ENCODE measurements at places on chromosomes 6 and 20.

DNA sequence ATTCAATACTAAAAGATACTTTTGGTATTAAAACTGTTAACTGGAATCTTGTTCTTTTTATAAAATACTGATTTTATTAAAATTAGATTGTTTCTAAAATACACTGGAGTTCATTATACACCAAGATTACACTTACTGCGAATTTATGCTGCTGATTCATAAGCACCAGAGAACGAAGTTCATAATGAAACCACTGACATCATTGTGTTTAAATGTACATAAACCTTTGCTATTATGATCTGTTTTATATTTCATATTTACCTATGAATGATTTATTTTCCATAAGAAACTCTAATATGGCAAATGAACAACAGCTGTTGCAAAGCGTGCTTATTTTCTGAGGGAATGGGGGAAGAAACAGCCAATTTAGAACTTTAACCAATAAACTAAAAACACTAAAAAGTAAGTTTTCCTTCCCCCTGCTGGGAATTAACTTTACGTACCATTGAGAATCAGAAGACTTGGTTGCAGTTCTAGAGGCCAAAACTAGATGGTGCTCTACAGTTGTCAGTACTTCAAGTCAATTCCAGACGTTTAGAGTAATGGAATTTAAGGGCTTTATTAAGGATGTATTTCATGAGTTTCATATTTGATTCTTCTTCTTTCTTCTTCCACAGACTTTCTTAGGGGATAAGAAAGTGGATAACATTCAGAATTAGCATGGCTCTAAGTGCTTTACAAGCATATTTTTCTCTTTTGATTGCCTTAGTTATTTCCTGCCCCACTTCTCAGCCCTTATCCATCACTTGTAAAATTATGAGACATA lies 30.8 kb upstream of the COL19A1 start:
- H3K4me1 ChIP-seq: no peaks in the 10 kb centered on the region
- no peaks in the 10 kb centered on the region for H3K27me3 ChIP-seq
- no peak overlapping the region for H3K27ac ChIP-seq
- no peak overlapping the region for H3K4me3 ChIP-seq
- H3K36me3 ChIP-seq: no peaks in the 10 kb centered on the region

DNA sequence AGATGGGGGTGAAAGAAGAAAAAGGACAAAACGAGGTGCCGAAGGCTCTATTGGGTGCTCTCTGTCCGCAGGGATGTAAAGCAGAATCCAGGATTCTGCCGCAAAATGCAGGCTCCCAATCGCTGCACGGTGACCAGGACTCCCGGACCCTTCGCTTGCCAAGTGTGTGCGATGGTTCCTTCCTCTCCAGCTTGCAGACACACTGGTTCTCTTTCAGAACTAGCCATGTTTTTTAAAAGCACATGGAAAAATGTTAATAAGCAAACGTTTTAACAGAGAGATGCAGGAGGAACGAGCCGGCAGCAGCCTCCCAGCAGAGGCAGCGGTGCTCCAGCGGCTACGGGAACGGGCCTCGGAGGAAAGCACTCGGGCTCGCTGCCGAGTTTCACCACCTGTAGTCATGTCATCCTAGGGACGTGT lies 59.6 kb downstream of the ZNF831 start:
- peaks cover 62% of the 10 kb centered on the region for H3K27me3 ChIP-seq
- H3K4me1 ChIP-seq: no peaks in the 10 kb centered on the region
- H3K27ac ChIP-seq: no peak overlapping the region
- DNase-seq: peak; percentile 76
- H3K4me3 ChIP-seq: peak overlapping the region; percentile 76

DNA sequence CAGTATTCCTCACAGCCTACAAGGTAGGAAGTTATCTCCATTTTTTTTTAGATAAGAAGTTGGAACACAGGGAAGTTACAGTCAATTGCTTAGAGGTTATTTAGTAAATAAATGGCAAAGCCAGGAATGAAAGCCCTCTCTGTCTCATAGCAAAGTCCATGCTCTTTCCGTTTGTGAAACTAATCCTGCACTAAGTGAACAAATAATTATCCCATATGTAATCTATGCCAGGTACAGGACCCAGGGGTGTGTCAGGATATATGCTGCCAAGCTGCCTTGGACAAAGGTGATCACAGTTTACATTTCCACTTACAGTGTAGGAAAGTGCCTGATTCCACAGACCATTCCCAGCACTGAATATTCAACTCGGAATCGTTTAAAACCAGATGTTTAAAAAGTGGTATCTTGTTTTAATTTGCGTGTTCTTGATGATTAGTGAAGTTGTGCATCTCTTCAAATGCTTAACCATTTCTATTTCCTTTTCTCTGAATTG lies 13.6 kb upstream of the GMDS start:
- no peaks in the 10 kb centered on the region for H3K4me1 ChIP-seq
- no peak overlapping the region for H3K27ac ChIP-seq
- no peak for DNase-seq
- peaks cover 7% of the 10 kb centered on the region for H3K36me3 ChIP-seq
- H3K27me3 ChIP-seq: no peaks in the 10 kb centered on the region

DNA sequence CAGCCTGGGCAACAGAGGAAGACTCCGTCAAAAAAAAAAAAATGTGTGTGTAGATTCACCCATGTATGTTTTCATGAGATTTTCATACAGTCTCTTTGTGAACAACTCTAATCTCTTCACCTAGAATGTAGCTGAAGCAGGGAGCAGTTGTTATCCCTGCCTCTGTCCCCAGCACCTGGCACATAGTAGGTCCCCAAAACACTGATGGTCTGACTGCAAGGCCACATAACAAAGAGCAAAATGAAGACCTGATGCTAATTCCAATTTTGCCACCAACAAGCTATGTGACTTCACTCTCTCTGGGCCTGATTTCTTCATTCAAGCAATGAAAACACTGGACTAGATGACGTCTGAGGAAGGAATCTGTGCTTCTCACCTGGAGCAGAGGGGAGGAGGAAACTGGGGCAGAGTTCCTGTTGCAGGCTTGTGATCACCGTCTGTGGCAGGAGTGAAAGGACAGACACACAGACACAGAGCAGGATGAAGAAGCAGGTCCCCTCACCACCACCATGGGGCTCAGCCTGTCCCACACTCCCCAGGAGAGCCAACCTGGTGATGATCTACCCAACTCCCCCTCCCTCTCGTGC lies 4.6 kb downstream of the SLC44A4 start:
- H3K27ac ChIP-seq: no peak overlapping the region
- H3K4me1 ChIP-seq: no peaks in the 10 kb centered on the region
- DNase-seq: no peak
- H3K36me3 ChIP-seq: no peaks in the 10 kb centered on the region
